Stimulated activated CD4-positive, alpha-beta T cell treated with anti-CD3 and anti-CD28 coated beads, Interleukin-15, amount 100 ng/mL, for 24 hours (primary cell): ENCODE measurements at places on chromosomes 3 and 15.

GRCh38 chr3:186109897-186110803 is 1.3 kb upstream of the ETV5 start:
- peak; percentile 11 for DNase-seq

- DNase-seq: no peak
Observed at GRCh38 chr15:49339656-49340055, 83.4 kb upstream of the FGF7 start.

DNA sequence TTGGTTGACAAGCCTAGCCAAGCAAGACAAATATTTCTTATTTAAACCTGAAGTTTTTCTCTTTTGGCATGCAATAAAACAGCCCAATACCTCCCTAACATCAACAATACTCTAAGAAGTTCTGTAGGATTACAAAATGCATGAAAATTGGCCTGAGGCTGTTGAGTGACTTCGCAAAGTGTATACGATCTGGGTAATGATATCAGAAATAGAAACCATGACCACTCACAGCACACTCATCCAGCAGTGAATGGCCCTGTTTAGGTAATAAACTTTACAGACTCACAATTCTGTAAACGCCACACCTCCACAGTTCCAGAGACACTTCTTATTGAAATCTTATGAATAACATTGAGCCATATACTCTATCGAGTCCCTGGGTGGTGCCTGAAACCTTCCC is 83.0 kb upstream of the NAALADL2 start:
- DNase-seq: no peak

- no peak for DNase-seq
Observed at GRCh38 chr15:30992249-30992864, 929 bp upstream of the MTMR10 start.

GRCh38 chr3:46413951-46414350 is 6.9 kb downstream of the CCRL2 start:
- no peak for DNase-seq
